Activated CD4-positive, alpha-beta T cell treated with anti-CD3 and anti-CD28 coated beads, Interleukin-2, amount 10 ng/mL, durations not matched to agents 24 days and 14 days (primary cell): ENCODE measurements at places on chromosomes 5 and 9. TPM values are rescaled to one million over a fixed set of nuclear protein-coding genes. Genes with fewer than 3 reads are reported as not detected.
A peak's percentile ranks its signal among the peaks of the same experiment; 100 is the strongest.

DNA sequence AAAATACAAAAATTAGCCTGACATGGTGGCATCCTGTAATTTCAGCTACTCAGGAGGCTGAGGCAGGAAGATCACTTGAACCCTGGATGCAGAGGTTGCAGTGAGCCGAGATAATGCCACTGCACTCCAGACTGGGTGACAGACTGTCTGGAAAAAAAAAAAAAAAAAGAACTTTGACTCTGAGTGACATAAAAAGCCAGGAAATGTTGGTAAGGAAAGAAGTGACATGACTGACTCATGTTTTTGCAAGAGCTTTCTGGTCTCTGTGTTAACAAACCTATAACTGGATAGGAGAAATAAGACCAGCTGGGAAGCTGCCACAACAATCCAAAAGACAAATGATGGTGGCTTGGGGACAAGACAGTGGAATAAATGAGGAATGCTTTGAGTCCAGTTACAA is 272.1 kb downstream of the HINT1 start:
- no peak for DNase-seq

DNA sequence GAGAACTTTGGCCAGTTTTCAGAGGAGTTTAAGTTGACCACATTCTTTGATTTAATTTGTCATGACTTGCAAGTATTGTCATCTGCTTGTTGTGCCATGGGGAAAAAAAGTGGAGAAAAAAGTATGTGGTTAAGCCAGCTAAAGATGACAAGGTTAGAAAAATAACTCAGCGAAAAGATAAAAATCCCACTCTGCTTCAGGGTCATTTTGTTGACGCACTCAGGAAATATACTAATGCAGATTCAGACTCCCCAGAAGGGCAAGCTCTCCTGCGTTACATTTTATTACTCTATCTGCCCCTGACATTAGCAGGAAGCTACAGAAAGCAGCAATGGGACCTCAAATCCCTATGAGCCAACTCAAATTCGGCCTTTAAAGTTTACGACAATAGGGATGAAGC is 27.6 kb upstream of the TESK1 start:
- DNase-seq: no peak

- DNase-seq: peak; percentile 77
Observed at GRCh38 chr5:88674356-88675167, 208.4 kb downstream of the MEF2C start.

The PCDHGA5 gene
- total RNA-seq: 0.19 and 0.51 TPM in 2 replicates

The RCL1 gene
- 44.1 and 44.6 TPM in 2 replicates for total RNA-seq

GRCh38 chr9:115606838-115607237 is 488.9 kb upstream of the TNC start:
- no peak for DNase-seq

DNA sequence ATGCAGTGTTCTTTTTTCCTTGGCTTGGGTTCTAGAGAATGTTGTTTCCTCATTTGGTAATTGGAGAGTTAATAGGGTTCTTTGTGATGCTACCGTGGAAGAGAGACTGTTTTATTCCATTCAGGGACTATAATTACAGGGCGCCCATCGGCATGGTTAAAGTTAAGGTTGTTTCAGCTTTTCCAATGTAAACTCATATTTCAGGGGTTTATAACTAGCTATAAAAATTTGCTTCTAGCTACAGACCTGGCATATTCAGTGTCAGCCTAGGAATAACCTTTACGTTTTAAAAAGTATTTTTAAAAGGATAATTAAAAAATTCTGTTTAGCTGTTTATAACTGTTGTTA is 99.1 kb downstream of the AOPEP start:
- DNase-seq: no peak

- peak; percentile 82 for DNase-seq
Observed at GRCh38 chr5:1111241-1111726, 579 bp downstream of the SLC12A7 start.

DNA sequence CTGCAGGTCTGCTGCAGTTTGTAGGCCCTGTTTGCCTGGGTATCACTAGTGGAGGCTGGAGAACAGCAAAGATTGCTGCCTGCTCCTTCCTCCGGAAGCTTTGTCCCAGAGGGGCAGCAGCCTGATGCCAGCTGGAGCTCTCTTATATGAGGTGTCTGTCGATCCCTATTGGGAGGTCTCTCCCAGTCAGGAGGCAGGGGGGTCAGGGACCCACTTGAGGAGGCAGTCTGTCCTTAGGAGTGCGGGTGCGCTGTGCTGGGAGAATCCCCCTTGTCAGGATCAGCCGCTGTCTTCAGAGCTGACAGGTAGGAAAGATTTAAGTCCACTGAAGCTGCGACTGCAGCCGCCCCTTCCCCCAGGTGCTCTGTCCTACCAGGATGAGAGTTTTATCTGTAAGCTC is 64.9 kb downstream of the CCDC171 start:
- DNase-seq: no peak

- DNase-seq: peak; percentile 56
Observed at GRCh38 chr9:107751567-107752210, 262.1 kb upstream of the KLF4 start.

The CER1 gene
- total RNA-seq: not detected in 2 replicates

- no peak for DNase-seq
Observed at GRCh38 chr9:93093877-93094657, 1.9 kb upstream of the CARD19 start.

DNA sequence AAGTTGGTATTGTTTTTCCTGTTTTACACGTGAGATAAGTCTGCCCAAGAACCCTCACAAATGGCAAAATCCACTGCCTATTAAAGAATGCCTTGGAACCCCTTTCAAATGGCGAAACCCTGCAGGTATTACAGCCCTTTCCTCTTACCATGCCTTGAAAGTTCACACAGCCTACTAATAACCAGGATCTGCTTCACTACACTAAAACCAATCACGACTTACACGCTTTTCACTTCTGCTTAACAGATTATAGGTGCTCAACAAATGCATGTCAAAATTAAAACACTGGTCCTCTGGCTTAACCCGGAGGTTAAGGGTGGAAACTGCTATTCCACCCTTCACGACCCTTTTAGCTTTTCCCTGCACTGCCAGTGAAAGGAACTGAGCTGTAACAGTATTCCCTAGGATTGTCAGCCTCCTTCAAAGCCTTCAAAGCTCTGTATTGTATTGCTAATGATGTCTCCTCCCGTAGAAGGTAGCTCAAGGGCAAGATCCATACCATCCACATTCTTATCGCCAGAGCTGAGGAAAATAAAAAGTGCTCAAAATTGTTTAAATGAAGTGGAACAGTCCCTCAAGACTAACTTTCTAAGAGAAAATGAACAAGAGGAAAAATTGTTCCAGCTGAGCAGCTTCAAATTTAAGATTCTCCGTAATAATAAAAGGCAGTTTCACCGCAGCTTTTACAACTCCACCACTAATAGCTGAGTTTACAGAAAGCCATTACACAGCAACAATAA is 997 bp downstream of the AUH start:
- peak; percentile 61 for DNase-seq

The PPP1R26 gene
- 0.69 and 0.82 TPM in 2 replicates for total RNA-seq
